HepG2 (cell line): ENCODE measurements at places on chromosomes 2 and 18. TPM values are rescaled to one million over a fixed set of nuclear protein-coding genes. Genes with fewer than 3 reads are reported as not detected.

Gene MYL1
- not detected in 2 replicates for total RNA-seq

Gene SLC4A5
- 0.25 TPM in 1 of 2 replicates, not detected in the other for total RNA-seq

Gene WNT10A
- not detected in 2 replicates for total RNA-seq

Gene C2orf72
- 147 and 152 TPM in 2 replicates for total RNA-seq

Gene CPS1
- total RNA-seq, result 44.9 and 51.7 TPM in 2 replicates

Gene PRLH
- total RNA-seq, result not detected in 2 replicates

Gene LIMS4
- total RNA-seq, result 0.88 and 1.1 TPM in 2 replicates

GRCh38 chr18:65073060-65073550 is 677.7 kb upstream of the CDH7 start:
- DNase-seq, result no peak

DNA sequence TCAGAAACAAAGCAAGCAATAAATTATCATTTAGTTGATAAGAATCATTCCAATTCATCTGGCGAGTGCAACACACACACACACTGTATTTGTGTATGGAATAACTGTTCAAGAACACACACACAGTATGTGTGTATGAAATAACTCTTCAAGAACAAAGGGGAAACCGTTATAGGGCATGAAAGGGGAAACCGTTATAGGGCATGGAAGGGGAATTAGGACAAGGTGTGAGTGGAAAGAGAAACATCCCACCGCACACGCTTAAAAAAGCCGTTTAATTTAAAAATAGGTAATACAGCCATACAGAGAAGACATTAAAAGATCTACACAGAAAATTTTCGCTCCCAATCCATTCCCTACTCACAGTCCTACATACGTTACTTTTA is 607 bp upstream of the TSN start:
- DNase-seq, result no peak

DNA sequence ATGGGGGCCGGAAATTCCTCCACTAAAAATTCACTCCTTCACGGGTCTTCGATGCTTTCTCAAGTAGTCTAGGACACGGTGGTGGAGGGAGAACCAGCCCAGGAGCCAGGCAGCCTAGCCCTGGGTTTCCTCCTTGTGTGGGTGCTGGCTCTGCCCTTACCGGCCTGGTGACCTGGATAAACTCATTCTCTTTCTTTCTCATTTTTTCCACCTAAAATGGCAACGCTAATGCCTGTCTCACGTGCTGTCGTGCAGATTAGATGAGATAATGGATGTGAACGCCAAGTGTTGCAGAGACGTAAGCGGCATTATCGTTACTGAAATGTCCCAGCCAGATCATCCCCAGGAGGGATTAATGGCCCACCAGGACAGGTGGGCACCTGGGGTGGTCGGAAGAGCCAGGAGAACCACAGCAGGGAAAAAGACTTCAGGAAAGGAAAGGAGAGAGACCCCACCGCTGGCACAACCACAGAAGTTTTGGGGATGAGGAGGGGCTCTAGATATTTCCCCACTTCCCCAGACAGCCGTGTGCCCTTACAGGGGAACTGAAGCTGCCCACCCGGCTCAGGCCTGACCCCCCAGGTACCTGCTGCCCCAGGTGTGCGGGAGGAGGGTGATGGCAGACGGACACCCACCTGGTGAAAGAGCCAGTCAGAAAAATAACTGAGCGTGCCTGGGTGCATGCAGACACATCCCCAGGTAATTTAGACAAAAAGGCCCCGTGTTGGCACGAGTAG is 100.8 kb upstream of the ASAP2 start:
- DNase-seq, result no peak

GRCh38 chr2:159042115-159042850 is 73.8 kb downstream of the TANC1 start:
- no peak for DNase-seq

DNA sequence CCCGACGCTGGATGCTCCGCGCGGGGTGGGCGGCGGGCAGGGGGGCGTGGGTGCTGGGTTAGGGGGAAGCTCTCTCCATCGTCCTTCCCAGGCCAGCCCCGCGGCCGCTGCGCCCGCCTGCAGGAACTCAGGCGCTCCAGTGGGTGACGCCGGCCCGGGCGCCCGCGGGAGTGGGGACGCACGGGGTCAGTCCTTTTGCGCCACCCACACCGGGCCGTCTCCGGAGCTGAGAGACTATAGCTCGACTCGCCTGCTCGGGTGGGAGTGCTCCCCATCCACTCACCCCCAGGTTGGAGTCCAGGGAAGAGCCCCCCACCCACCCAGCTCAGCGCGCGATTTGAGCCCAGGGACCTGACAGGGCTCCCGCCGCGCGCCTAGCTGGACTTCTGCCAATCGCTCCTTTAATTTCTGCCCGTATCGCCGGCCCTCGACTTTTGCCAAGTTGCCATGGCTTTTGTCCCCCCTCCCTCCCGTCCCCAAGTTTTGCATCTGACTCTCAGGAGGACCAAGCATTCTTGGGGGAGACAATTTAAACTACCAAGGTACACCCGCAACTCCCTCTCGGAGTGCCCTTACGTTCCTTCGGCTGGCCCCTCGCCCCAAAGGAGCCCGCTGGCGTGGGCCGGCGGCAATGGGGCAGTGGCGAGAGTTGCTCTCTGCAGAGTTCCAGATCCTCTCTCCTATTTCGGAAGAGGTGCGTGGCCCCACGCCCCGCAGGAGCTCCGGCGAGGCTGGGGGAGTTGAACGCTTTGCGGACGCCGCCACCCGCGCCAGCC is 205.8 kb upstream of the SMAD2 start:
- DNase-seq, result no peak

DNA sequence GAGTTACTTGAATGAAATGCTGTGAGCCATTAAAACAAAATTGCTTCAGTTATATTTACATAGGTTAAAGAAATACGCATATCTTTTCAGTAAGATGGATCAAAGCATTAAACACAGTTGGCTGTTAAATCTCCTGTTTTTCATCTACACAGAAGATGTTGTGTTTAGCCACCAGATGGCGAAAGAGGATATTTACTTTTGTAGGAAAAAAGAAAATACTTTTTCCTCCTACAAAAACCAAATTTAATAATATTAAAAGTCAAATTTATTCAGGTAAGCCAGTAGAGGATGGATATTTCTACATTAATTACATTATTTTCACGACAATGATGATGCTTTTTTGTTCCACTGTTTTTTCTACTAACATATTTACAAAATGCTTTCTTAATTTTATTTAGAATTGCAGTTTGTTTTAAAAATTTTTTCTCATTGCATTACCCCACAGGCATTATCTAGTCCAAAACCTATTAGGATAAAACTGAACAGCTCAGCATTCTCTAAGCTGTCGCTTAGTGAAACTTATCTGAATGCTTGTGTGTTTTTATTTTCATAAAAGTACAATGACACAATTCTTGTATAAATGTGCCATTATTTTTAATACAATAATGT is 173.7 kb downstream of the ASXL3 start:
- no peak for DNase-seq

DNA sequence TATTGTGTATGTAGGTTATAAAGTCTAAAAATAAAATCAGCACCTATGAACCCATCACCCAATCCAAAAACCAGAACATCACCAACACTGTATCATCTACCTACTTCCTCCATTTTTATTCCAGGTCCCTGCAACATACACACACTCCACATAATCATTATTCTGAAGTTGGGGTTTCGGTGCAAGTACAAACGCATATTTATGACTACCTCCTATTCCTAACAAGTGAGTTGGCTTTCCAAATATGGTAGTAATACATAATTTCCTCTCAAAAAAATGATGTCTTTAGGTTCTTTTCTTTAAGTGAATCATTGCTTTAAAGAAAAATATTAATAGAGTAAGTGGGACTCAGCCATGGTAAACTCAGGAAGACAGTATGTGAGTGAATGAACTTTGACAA is 3.3 kb downstream of the ACVR1 start:
- DNase-seq, result no peak

GRCh38 chr2:37915773-37916172 is 9.3 kb upstream of the RMDN2 start:
- DNase-seq, result no peak

GRCh38 chr2:7845332-7845731 is 836.5 kb upstream of the ID2 start:
- DNase-seq, result peak; percentile 10

- DNase-seq, result no peak
Measured at GRCh38 chr2:139083121-139083520, 302.9 kb upstream of the NXPH2 start.

GRCh38 chr2:17196380-17196779 is 321.9 kb downstream of the RAD51AP2 start:
- DNase-seq, result no peak

DNA sequence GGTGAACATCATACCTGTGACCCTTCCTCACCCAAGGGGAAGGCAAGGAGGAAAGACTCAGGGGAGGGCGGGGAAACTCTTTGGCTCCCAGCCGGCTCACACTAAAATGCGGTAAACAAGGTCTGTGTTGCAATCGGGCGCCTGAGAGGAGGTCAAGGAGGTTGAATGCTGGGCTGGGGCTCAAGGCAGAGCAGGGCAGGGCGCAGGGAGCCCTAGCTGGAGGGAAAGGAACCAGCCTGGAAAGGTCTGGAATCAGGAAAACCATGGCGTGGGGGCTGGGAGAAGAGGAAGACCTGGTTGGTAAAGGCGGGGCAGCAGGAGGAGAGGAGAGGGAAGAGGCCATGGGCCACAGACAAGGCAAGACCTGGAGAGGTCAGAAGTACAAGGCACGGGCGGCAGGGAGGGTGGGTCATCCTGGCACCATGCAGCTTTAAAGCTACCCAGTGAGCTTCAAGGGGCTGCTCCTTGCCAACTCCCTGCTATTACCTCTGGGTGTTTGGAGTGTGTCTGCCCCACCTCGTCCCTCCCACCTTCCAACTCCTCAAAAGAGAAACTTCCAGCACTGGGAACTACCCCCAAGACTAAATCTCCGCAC is 4.8 kb upstream of the TMEM37 start:
- peak; percentile 68 for DNase-seq

- no peak for DNase-seq
Measured at GRCh38 chr2:217256251-217256650, 396.4 kb upstream of the TNP1 start.

GRCh38 chr2:183866666-183867065 is 731.7 kb upstream of the ZNF804A start:
- no peak for DNase-seq

- no peak for DNase-seq
Measured at GRCh38 chr18:46072376-46072867, 362 bp upstream of the PSTPIP2 start.

- DNase-seq, result peak; percentile 48
Measured at GRCh38 chr2:170361090-170361936, 183.4 kb downstream of the MYO3B start.

GRCh38 chr18:63161761-63162195 is 157.8 kb downstream of the BCL2 start:
- DNase-seq, result peak; percentile 2

- DNase-seq, result no peak
Measured at GRCh38 chr2:222057347-222058073, 241.3 kb downstream of the PAX3 start.

DNA sequence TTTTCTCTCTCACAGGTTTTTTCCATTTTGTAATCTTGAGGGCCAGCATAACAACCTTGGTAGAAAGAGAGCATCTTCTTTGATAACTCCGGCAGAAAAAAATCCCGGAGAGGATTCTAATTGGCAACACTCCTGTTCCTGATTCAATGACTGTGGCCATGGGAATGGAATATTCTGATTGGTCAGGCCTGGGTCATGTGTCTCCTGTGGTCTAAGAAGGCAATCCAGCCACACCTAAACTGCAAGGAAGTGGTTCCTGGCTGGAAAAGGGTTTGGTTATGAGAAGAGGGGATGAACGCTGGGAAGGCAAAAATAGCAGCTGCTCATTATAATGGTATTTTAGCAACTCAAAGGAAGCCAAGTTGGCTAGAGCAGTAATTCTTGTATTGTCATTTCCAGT is 24.8 kb upstream of the ZNF638 start:
- no peak for DNase-seq

GRCh38 chr2:106183101-106183696 is 10.9 kb downstream of the UXS1 start:
- DNase-seq, result no peak

GRCh38 chr18:48841381-48842258 is 109.1 kb downstream of the SMAD7 start:
- peak; percentile 27 for DNase-seq

- DNase-seq, result no peak
Measured at GRCh38 chr18:392928-393573, 107.5 kb downstream of the COLEC12 start.

DNA sequence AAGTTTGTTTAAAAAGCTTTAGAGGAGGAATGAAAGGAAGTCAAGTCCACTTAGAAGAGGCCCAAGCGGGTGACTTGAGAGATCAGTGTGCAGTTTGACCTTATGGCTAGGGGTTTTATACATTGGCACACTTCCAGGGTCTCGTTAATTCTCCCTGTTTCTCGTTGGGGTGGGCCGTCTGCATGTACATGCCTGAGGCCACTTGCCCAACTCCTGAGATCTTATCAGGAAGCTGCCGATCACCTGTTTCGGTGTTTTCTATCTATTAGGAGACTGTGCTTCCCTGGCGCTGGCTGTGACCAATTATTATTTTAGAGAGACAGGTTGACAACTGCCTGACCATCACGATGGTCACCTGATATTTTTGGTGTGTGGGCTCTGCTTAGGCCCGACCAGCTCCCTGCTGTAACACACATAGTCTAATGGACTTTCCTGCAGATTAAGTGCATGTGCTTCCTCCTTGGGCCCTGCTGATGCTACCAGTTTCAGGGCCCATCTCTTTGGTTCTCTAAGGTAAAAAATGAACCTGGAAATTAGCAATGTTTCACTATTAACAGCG is 31.0 kb upstream of the MSH6 start:
- peak; percentile 48 for DNase-seq

DNA sequence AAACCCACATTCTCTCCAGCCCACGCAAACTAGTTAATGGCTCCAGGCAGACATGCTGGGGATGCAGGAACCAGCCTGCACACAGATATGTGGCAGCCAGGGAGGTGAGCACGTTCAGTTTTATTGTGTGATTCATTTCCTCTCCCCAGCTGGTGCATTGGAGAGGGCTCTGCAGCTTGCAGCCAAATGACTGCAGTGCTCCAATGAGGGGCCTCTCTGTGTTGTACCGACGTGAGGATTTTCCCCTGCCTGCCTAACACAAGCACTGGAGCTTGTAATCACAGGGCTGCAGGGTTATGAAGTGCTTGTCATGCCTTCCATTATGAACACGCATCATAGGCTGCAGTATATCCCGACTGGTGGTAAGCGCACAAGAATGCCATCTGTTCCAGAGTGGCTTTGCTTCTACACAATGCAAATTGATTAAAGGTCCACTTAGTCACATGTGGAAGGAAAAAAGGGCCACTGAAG is 92.3 kb upstream of the THUMPD2 start:
- DNase-seq, result no peak

DNA sequence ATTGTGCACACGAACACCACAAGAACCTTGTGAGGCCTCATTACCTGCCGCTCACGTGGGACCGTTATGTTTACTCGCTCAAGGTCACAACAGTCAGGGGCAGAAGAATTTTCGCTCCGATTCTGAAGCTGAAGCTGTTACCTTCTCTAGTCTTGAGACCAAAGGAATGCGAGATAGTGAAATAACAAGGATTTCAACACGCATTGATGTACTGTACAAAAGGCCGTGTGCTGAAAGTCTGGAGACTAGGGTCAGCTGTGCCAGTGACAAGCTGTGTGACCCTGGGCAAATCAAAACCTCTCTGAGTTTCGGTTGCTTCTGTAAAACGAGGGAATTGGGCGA is 583 bp downstream of the NEMP2 start:
- peak; percentile 79 for DNase-seq
